Uterine smooth muscle cell (primary cell): ENCODE measurements at places on chromosomes 4 and X. TPM values are rescaled to one million over a fixed set of nuclear protein-coding genes. Genes with fewer than 3 reads are reported as not detected.

Gene ASB9
- total RNA-seq: 0.25 and 0.33 TPM in 2 replicates

Gene CHIC2
- 43.9 and 50.0 TPM in 2 replicates for total RNA-seq

Gene H2BW2
- total RNA-seq: not detected in 2 replicates

Gene SSX2B
- not detected in 2 replicates for total RNA-seq

Gene F11
- not detected in 2 replicates for total RNA-seq

Gene INTU
- total RNA-seq: 5.5 and 8.1 TPM in 2 replicates

Gene RNF212
- 0.44 and 2.0 TPM in 2 replicates for total RNA-seq

Gene HPSE
- total RNA-seq: 0.75 and 1.8 TPM in 2 replicates

Gene COX18
- 29.1 and 35.4 TPM in 2 replicates for total RNA-seq

Gene NHSL2
- total RNA-seq: 1.4 and 1.5 TPM in 2 replicates

Gene TRIM61
- 1.5 and 2.7 TPM in 2 replicates for total RNA-seq

Gene CDS1
- 0.11 and 0.37 TPM in 2 replicates for total RNA-seq

Gene RGN
- 2.9 and 6.7 TPM in 2 replicates for total RNA-seq

Gene XK
- 0.22 and 0.25 TPM in 2 replicates for total RNA-seq

Gene EVC
- total RNA-seq: 37.2 and 59.4 TPM in 2 replicates

Gene GRXCR1
- not detected in 2 replicates for total RNA-seq

Gene DCLK2
- 10.3 and 14.1 TPM in 2 replicates for total RNA-seq

Gene RTL9
- total RNA-seq: 0.11 and 0.37 TPM in 2 replicates

Gene DNAAF6
- total RNA-seq: not detected in 2 replicates

Gene FGF2
- 40.9 and 125 TPM in 2 replicates for total RNA-seq

Gene CLDN34
- total RNA-seq: not detected in 2 replicates

Gene FRG2
- total RNA-seq: not detected in 2 replicates

Gene CTAG1A
- not detected in 2 replicates for total RNA-seq

Gene USP17L5
- not detected in 2 replicates for total RNA-seq

Gene IL9R
- total RNA-seq: under 0.01 TPM in 1 of 2 replicates, not detected in the other

Gene EIF1AX
- total RNA-seq: 45.2 and 77.6 TPM in 2 replicates

Gene LRP2BP
- total RNA-seq: 0.37 and 0.44 TPM in 2 replicates

Gene LGI2
- total RNA-seq: 0.12 and 0.22 TPM in 2 replicates

Gene SHROOM2
- 0.44 and 0.75 TPM in 2 replicates for total RNA-seq

Gene RAPGEF2
- total RNA-seq: 39.8 and 48.4 TPM in 2 replicates

Gene ARHGAP36
- total RNA-seq: not detected in 2 replicates

Gene GAR1
- 2.7 and 3.2 TPM in 2 replicates for total RNA-seq

Gene EMD
- 17.1 and 20.6 TPM in 2 replicates for total RNA-seq

Gene NAP1L3
- total RNA-seq: 7.1 and 7.4 TPM in 2 replicates

Gene ZCCHC18
- total RNA-seq: 0.55 and 2.0 TPM in 2 replicates

Gene TLR1
- total RNA-seq: 2.1 and 2.5 TPM in 2 replicates

Gene CNGA1
- not detected in 2 replicates for total RNA-seq

Gene TMEM35A
- 3.8 and 5.9 TPM in 2 replicates for total RNA-seq
